ENCODE measurements at places on chromosomes 3 and 15. TPM values are rescaled to one million over a fixed set of nuclear protein-coding genes. Genes with fewer than 3 reads are reported as not detected.

IL17RC gene
- total RNA-seq, result 0.30 TPM

TRH gene
- not detected for total RNA-seq

TEX55 gene
- not detected for total RNA-seq

DNA sequence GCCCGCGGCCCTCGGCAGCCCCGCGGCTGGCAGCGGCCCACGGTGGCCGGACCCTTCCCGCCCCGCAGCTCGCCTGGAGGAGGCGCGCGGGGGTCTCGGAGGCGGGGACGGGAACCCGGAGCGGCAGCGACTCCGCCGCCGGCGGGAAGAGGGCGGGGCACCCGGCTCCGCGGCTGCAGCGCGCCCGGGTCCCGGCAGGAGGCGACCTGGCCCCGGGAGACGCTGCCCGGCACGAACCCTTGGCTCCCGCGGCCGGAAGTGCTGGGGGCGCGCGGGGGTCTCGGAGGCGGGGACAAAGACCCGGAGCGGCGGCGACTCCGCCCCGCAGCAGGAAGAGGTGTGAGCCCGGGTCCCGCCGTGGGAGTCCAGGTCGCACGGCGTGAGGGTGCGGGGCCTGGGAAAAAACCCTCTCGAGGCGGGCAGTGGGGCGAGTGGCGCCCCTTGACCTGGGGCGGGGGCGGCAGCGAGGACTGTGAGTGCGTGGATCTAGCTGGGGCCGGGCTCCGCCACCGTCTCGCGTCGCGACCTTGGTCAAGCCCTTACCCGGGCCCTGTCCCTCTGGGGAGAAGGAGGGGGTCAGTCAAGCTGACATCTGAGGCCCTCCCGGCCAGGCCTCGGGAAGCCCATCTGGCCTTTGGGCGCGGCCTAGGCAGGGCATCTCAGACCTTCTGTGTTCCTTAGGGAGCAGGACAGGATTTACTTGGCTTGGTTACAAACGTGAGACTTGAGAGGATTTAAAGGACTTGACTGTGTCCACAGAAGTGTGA, at the start of gene CIB2:
TSS of gene CIB2 (minus strand) at position 151 of the 767 bp plus-strand sequence. CDS start 230 bp downstream, outside the sequence.
- peaks cover 16% of the 10 kb centered on the region for H3K4me1 ChIP-seq
- H3K27ac ChIP-seq, result peak within 1 kb of the TSS; percentile 74
- peak within 1 kb of the TSS; percentile 77 for H3K4me3 ChIP-seq
- no peaks in the 10 kb centered on the region for H3K27me3 ChIP-seq

- DNase-seq, result no peak
- no peaks in the 10 kb centered on the region for H3K27me3 ChIP-seq
- no peak overlapping the region for H3K4me3 ChIP-seq
- peaks cover 12% of the 10 kb centered on the region for H3K4me1 ChIP-seq
These were observed 17.9 kb downstream of the UBE2E1 start for GRCh38 chr3:23823620-23824019.

GRCh38 chr3:20080956-20081554, 40.8 kb downstream of the KAT2B start:
- H3K4me3 ChIP-seq, result no peak overlapping the region
- H3K27me3 ChIP-seq, result no peaks in the 10 kb centered on the region
- peak; percentile 60 for DNase-seq
- H3K4me1 ChIP-seq, result peaks cover 30% of the 10 kb centered on the region
- peak overlapping the region; percentile 72 for H3K27ac ChIP-seq
- H3K36me3 ChIP-seq, result peaks cover 50% of the 10 kb centered on the region

- no peak overlapping the region for H3K4me3 ChIP-seq
- no peaks in the 10 kb centered on the region for H3K36me3 ChIP-seq
- H3K4me1 ChIP-seq, result peaks cover 13% of the 10 kb centered on the region
- H3K27ac ChIP-seq, result no peak overlapping the region
- peaks cover 7% of the 10 kb centered on the region for H3K27me3 ChIP-seq
These were observed 35.6 kb upstream of the GYG1 start for GRCh38 chr3:148955544-148956346.

TP63 gene
- 1.1 TPM for total RNA-seq

- H3K27ac ChIP-seq, result no peak overlapping the region
- H3K4me1 ChIP-seq, result peaks cover 3% of the 10 kb centered on the region
- H3K27me3 ChIP-seq, result peaks cover 17% of the 10 kb centered on the region
- H3K36me3 ChIP-seq, result no peaks in the 10 kb centered on the region
- DNase-seq, result no peak
These were observed 90.1 kb downstream of the PCSK6 start for GRCh38 chr15:101399431-101399830.
